ENCODE measurements at places on chromosomes 7 and 10. TPM values are rescaled to one million over a fixed set of nuclear protein-coding genes. Genes with fewer than 3 reads are reported as not detected.

GRCh38 chr10:116691635-116692034 is 50.7 kb downstream of the HSPA12A start:
- H3K4me1 ChIP-seq: no peaks in the 10 kb centered on the region
- H3K27me3 ChIP-seq: peaks cover 37% of the 10 kb centered on the region
- H3K4me3 ChIP-seq: no peak overlapping the region

GRCh38 chr7:80666376-80666775 is 27.9 kb downstream of the CD36 start:
- no peaks in the 10 kb centered on the region for H3K36me3 ChIP-seq
- H3K4me1 ChIP-seq: no peaks in the 10 kb centered on the region

Gene AKR1C2
- not detected for total RNA-seq

DNA sequence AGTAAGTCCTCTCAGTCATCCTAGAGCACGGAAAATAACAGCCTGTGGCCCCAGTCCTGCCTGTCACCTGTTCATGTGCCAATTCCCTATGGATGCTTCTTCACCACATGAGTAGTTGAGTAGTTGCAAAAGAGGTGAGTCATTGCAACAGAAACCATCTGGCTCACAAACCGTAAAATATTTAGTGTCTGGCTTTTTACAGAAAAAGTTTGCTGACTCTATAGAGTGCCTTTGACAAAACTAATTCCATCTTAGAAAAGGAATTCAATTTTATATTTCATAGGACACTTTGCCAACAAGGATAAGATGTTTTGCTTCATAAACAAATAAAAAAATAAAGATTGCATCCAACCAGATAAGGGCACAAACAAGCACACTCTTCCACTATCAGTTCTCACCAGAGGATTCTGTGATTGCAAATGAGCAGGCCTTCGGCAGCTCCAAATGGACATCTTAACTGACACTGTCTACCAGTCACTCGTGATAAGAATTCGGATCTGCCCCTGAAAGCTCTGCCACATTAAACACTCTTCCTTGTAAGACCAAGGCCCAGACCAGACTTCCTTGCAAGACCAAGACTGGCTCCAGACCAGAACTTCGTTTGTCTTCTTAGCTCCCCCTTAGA is 242.7 kb upstream of the SEMA3C start:
- no peak overlapping the region for H3K27ac ChIP-seq
- no peak overlapping the region for H3K4me3 ChIP-seq
- no peak for DNase-seq
- no peaks in the 10 kb centered on the region for H3K4me1 ChIP-seq

DNA sequence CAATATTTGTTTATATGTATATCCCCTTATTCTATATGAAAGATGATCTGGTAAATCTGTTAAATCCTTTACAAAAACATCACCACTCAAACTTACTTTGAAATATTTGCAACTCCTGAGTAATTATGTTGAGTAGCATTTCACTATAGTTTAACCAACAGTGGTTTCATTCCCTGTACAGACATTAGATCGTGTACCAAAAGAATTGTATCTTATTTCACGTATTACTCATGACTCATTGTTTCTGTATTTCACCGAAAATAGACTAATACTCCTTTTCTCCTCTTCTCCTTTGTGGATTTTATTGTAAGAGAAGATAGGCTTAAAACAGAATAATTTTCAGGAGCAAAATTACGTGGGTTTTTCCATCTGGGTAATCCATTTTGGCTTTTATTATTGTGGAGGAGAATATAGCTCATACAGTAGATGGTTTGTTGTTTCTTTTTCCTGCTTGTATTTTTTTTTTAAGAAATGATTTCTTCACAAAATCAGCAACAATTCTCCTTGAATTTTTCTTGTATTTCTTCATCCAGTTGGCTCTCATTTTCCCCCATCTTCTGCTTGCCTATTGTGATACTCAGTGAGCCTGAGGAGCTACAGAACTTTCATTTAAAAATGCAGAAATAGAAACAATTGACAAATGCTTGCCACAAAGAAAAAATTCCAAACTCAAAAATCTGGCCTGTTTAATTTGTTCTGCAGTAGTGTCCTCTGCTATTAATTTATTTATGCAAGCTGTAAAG is 90.6 kb upstream of the OIT3 start:
- H3K36me3 ChIP-seq: peaks cover 5% of the 10 kb centered on the region
- no peak overlapping the region for H3K4me3 ChIP-seq
- DNase-seq: no peak
- peaks cover 23% of the 10 kb centered on the region for H3K4me1 ChIP-seq
- H3K27ac ChIP-seq: no peak overlapping the region

DNA sequence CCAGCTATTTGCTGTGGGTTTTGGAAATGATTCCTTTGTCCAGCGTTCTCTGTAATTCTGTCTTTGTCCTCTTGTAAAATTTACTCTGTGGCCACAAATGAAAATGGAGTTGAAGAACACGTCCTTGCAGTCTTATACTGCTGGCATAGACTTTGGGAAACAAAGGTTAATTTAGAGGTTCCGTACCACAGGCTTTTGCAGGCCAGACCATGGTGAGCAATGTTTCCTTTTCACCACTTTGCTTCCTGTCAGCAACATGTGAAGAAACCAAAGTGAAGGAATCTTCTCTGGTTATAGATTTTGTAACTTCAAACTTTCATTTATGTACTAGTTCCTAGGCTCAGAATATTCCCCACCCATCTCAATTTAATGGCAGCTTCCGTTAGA is 488.5 kb downstream of the MDFIC start:
- no peaks in the 10 kb centered on the region for H3K36me3 ChIP-seq
- H3K27me3 ChIP-seq: no peaks in the 10 kb centered on the region
- no peak for DNase-seq
- no peak overlapping the region for H3K4me3 ChIP-seq

Gene LRRC61
- 13.0 TPM for total RNA-seq

Gene PTPRE
- 23.0 TPM for total RNA-seq

Gene VSTM4
- 0.11 TPM for total RNA-seq

- H3K27ac ChIP-seq: no peak overlapping the region
- no peak for DNase-seq
- no peaks in the 10 kb centered on the region for H3K36me3 ChIP-seq
Observed at GRCh38 chr10:61160253-61160652, 216.3 kb upstream of the RHOBTB1 start.

Gene MAT1A
- total RNA-seq: not detected

- no peaks in the 10 kb centered on the region for H3K36me3 ChIP-seq
- DNase-seq: no peak
- no peak overlapping the region for H3K4me3 ChIP-seq
- no peak overlapping the region for H3K27ac ChIP-seq
- no peaks in the 10 kb centered on the region for H3K27me3 ChIP-seq
- H3K4me1 ChIP-seq: no peaks in the 10 kb centered on the region
Observed at GRCh38 chr10:78963074-78964034, 105.4 kb upstream of the ZMIZ1 start.

DNA sequence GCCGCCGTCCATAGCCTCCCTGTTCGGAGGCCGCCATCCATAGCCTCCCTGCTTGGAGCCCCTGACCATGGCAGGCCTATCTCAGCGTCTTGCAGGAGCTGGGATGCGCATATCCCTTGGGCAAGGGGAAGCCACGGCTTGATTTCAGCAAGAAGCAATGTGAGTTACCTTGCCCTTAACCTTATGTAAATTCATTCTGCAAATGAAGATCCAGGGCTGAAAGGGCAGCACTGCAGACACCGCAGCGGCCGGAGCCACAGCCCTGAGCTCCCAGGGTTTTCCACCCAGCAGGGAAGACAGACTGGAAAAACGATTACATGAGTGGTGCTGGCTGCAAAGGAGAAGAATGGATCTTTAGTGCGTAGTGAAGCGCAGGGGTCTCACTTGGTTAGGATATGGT is 95.8 kb downstream of the SEC61G start:
- no peak overlapping the region for H3K4me3 ChIP-seq
- peaks cover 8% of the 10 kb centered on the region for H3K4me1 ChIP-seq
- peaks cover 31% of the 10 kb centered on the region for H3K27me3 ChIP-seq
- no peaks in the 10 kb centered on the region for H3K36me3 ChIP-seq

- H3K36me3 ChIP-seq: no peaks in the 10 kb centered on the region
- H3K4me1 ChIP-seq: peaks cover 31% of the 10 kb centered on the region
- no peak for DNase-seq
- peaks cover 46% of the 10 kb centered on the region for H3K27me3 ChIP-seq
- peak overlapping the region; percentile 27 for H3K27ac ChIP-seq
- no peak overlapping the region for H3K4me3 ChIP-seq
Observed at GRCh38 chr10:100848770-100849169, 64.0 kb upstream of the SLF2 start.

DNA sequence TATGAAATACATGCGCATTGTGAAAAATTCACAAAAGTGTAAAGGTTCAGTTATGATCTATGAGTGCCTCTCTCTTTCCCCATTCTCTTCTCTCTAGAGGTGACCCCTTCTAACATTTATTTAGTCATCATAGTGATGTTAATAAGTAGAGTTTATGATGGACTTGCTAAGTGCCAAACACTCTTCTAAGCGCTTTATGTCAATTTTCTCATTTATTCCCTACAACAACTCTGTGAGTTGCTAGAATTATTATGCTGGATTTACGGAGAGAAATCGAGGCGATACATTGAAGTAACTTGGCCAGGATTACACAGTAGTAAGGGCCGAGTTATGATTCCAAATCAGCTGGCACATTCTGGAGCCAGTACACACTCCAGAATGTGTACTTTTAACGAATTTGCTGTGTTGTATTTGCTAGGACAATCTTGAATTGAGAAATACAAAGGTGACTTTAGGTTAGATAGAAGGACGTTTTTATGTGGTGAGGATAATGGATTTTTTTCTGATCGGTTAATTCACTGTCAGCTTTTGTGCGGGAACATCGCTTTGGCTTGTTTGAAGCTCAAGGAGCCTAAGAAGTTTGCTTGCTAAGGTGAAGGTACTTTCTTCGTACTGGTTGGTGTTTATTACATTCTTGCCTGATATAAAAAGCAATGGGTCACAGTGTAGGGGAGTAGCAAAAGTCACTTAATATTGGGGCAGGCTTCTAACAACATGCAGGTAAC is 1.4 kb downstream of the ATRNL1 start:
- peaks cover 34% of the 10 kb centered on the region for H3K27me3 ChIP-seq
- no peak overlapping the region for H3K27ac ChIP-seq
- H3K36me3 ChIP-seq: no peaks in the 10 kb centered on the region
- no peak for DNase-seq

DNA sequence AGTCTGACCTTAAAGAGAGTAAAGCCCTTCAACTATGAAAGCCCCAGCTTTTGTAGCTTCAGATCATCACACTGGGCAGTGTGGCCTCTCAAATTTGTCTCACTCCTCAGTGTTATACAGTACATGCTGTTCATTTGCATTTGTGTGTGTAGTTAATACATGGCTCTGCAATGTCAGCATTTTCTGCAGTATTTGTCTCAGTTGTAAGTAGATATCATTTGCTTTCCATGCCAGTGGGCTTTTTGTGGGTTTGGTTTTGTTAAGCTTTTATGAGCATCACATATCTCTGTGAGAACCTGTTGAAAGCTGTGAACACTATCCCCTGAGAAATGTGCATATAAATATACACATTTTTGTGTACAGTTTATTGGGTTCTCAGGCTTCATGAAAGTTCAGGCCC is 57.0 kb downstream of the ZNF277 start:
- peaks cover 18% of the 10 kb centered on the region for H3K4me1 ChIP-seq
- peaks cover 3% of the 10 kb centered on the region for H3K36me3 ChIP-seq
- H3K4me3 ChIP-seq: no peak overlapping the region
- H3K27ac ChIP-seq: no peak overlapping the region

All from activated CD4-positive, alpha-beta T cell treated with anti-CD3 and anti-CD28 coated beads for 36 hours (primary cell).